ENCODE measurements at places on chromosomes 12 and 14.

DNA sequence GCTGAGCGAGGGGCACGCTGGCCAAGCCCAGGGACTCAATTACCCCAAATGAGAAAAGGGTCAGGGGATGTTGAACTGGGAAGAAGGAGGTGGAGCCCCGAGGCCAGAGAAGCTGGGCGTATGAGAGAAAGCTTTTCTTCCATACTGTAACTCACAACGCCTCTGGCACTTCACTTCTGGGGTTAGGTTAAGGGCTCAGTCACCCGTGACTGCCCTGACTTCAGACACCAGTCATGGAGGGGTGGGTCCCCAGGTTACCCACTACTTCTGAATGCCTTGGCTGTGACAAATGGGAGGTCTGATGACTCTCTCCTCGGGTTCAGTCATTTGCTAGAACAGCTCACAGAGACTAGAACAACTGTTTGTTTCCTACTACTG is 5.5 kb upstream of the GPR132 start:
- DNase-seq = no peak

GRCh38 chr14:31945074-31945613 is 132.0 kb upstream of the ARHGAP5 start:
- peak; percentile 61 for DNase-seq

DNA sequence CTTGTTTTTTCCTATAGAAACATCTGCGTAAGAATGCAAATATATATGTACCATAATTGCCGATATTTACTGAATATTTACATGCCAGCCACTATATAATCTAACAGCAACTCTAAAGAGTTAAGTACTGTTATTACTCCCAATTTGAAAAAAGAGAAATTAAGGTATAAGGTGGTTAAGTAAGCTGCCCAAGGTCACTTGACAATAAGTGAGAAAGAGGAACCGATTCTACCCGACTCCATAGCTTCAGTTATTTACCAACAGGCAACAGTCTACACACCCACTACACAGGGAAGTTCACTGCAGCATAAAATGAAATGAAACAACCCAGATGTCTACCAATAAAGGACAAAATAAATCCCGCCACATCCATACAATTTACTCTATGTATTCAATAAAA is 1.1 kb downstream of the MIS18BP1 start:
- peak; percentile 3 for DNase-seq

DNA sequence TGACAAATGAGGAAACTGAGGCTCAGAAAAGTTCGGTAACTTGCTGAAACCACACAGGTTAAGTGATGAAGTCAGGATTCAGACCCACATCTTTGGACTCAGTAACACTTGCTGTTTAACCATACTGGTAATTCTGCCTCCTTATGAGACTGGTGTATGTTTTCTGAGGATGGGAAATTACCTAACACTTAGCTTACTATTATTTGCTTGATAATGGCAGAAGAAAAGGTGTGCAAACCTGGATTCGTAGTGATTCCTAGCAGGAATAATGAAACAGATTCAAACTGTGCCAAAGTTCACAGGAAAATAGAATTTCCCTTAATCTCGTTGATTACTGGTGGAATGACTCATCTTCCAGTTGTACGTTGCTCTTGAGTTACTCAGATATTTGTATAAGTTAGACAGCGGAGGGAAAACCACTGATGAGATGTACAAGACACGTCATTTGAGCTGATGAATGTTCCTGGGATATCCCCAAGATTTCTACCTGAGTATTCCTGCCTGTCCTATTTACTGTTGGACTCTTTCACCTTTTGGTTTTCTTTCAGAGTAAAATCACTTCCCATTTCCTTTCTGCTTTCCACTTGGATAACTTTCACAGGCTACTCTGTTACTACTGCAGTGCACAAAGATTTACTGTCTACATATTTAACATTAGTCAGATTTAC is 37.5 kb downstream of the PRORP start:
- no peak for DNase-seq

- no peak for DNase-seq
Measured at GRCh38 chr12:58920102-58920960, at the start of gene LRIG3. Gene LRIG3 (minus strand): TSS chr12:58920504. CDS start chr12:58920235, 269 bp downstream.

GRCh38 chr12:128047266-128048060 is 219.5 kb upstream of the TMEM132C start:
- DNase-seq = no peak

- no peak for DNase-seq
Measured at GRCh38 chr14:85856430-85856829, 326.5 kb downstream of the FLRT2 start.

DNA sequence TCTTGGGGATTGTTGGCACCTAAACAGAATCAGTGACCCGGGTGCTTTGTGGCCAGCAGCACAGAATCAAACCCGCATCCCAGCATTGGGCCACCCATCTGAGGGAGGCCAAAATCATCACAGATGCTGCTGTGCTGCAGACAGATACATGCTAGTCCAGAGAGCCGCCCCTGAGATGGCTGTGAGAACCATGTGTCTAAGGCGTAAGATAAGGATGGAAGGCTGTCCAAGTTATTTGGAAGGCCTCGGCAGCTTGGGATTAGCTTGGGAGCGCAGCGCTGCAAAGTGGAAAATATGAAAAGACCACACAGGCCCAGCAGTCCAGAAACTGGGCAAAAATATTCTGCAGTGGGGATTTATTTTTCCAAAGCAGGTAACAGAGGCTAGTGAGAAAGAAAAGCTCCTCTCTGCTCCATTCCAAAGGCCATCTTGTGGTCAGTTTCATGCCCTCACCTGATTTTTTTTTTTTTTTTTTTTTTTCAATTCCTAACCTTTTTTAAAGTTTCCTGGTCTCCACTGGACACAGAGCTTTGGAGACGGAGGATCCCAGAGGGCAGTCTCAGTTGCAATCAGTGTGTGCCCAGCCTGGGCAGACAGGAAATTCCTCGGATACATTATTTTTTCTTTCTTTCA is 178.9 kb upstream of the BCL2L14 start:
- DNase-seq = no peak

- peak; percentile 50 for DNase-seq
Measured at GRCh38 chr14:59126714-59127436, 61.6 kb upstream of the DAAM1 start.

DNA sequence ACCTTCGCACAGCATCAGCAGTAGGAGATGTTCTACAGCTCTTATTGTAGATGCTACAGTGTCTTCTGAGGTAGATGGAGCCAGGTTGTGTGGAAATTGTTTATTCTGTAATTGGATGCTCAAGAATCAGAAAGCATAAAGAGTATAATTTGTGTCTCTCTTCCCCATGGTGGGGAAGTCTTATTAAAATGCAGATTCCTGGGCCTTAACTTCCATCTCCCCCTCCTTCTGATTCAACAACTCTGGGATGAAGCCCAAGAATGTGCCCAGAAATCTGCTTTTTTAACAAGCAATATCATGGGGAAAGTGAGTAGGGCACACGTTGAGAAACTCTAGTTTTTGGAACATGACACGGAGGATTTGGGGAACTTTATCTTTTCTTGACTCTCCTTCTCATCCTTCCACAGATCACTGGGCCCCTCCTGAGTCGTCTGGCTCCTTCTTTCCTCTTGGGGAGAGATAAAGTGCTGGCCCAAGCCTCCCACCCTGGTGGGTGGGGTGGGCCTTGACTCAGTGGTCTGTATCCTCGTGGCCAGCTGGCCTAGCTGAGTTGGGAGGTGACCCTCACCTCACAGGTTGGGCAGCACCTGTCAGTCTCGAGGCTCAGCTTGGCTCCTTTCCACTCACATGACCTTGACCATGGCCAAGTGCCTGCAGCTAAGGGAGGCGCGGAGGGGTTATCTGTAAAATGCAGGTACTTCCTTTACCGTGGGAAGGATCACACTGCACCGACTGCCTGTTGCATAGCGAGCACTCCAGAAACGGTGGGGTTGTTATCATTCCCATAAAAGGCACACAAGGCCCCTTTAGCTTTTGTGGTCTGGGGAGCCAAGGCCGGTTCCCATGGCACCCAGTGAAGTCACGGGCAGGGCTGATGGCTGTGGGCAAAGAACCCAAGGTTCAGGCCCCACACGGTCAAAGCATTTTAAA is 141.9 kb downstream of the CHST11 start:
- DNase-seq = no peak

- no peak for DNase-seq
Measured at GRCh38 chr12:131000000-131000486, 46.3 kb downstream of the ADGRD1 start.

DNA sequence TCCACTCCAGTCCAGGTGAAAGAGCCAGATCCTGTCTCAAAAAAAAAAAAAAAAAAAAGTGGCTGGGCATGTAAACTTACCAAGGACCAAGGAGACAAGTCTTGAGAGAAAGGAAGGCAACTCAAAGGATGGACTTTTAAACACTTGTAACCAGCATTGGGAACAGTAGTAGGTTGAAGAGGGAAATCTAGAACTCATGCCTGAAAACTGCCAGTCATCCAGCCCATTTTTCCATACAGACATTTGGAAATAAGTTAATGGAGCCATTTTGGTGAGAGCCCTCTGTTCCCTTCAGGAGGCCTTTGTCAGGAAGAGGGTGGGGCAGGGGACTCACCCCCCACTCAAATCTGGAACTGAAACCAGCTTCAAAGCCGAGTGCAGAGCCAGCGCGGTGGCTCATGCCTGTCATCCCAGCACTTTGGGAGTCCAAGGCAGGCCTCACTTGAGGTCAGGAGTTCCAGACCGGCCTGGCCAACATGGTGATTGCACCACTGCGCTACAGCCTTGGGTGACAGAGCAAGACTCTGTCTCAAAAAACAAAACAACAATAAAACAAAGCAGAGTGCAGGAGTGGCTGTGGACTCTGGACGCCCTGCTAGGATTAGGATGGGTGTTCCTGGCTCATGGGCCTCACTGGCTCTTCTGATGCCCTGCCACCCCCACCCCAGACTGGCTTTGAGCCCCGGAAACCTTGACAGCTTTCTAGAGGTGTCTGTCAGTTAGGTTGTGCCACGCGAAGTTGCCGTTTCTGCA is 1.6 kb upstream of the MLXIP start:
- no peak for DNase-seq

- DNase-seq = no peak
Measured at GRCh38 chr12:103560604-103561101, 26.4 kb upstream of the STAB2 start.

DNA sequence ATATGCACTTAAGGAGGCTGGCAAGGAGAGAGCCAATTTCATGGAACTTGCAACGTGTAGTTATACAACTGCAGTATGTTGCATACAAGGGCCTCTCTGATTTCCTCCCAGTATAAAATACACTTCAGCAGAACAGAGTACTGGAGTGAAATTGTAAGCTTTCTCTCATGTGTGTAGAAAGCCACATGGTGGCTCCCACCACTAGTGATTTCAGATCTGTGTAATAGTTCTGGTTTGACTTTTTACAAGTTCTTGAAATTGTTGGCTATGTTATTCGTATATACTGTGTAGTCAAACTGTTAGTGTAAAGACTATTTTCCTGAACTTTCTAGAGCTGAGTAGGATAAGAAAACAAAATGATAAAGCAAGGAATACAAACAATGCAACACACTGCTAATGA is 16.4 kb upstream of the LMO3 start:
- DNase-seq = no peak
